Activated T-cell treated with anti-CD3 and anti-CD28 coated beads, Interleukin-2, amount 50 U/mL, for 72 hours (primary cell): ENCODE measurements at places on chromosomes 6 and 20.
A peak's percentile ranks its signal among the peaks of the same experiment; 100 is the strongest.

GRCh38 chr6:34393966-34394305, 1.5 kb upstream of the NUDT3 start:
- DNase-seq = no peak
- H3K36me3 ChIP-seq = peaks cover 1% of the 10 kb centered on the region
- peak overlapping the region; percentile 69 for H3K4me3 ChIP-seq
- no peak overlapping the region for H3K27ac ChIP-seq
- peaks cover 16% of the 10 kb centered on the region for H3K4me1 ChIP-seq
- H3K27me3 ChIP-seq = no peaks in the 10 kb centered on the region

- peak; percentile 8 for DNase-seq
- H3K4me1 ChIP-seq = peaks cover 26% of the 10 kb centered on the region
- no peak overlapping the region for H3K27ac ChIP-seq
- no peak overlapping the region for H3K4me3 ChIP-seq
- H3K36me3 ChIP-seq = no peaks in the 10 kb centered on the region
- no peaks in the 10 kb centered on the region for H3K27me3 ChIP-seq
Observed at GRCh38 chr6:134035823-134036296, 16.6 kb downstream of the SLC2A12 start.

DNA sequence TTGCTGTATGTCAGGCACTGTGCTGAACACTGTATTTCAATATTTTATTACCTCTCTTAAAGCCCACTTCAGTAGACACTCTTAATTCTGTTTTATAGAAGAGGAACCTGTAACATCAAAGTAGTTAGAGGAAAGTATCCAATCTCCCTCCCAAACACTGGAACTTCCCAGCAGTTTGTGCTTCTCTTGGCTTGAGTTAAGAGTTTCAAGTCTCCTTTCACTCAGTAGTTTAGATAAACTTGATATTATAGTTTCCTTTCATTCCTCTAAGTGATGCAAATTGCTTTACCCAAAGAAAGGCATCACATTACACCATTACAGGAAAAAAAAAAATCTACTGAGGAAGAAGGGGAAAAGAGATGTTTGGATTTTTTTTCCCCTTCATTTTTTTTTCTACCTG, 164.3 kb downstream of the TSHZ2 start:
- no peak for DNase-seq
- H3K4me3 ChIP-seq = no peak overlapping the region
- peaks cover 20% of the 10 kb centered on the region for H3K27me3 ChIP-seq
- peaks cover 37% of the 10 kb centered on the region for H3K4me1 ChIP-seq

DNA sequence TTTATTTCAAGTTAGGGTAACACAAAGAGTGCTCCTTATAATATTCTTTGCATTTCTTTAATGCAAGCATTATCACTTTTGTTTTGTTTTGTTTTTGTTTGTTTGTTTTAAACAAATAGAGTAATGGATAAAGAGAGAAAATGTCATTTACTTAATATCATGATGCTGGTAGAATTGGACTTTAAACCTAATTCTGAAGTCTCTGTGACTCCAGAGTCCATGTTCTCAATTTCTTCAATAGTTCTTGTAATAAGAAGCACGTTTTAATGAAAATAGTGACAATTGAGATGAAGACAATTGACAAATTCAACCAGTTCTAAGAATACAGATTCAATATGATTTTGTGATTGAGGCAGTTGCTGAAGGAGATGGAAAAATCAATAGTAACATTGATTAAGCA, 30.3 kb upstream of the MANEA start:
- DNase-seq = no peak
- no peaks in the 10 kb centered on the region for H3K36me3 ChIP-seq
- H3K27me3 ChIP-seq = no peaks in the 10 kb centered on the region
- H3K27ac ChIP-seq = no peak overlapping the region
- H3K4me1 ChIP-seq = no peaks in the 10 kb centered on the region
- no peak overlapping the region for H3K4me3 ChIP-seq

GRCh38 chr6:105153676-105154075, 26.1 kb downstream of the POPDC3 start:
- no peak overlapping the region for H3K4me3 ChIP-seq
- H3K27ac ChIP-seq = no peak overlapping the region
- no peaks in the 10 kb centered on the region for H3K36me3 ChIP-seq
- no peak for DNase-seq
- H3K4me1 ChIP-seq = no peaks in the 10 kb centered on the region

- no peak overlapping the region for H3K27ac ChIP-seq
- no peak for DNase-seq
- no peaks in the 10 kb centered on the region for H3K36me3 ChIP-seq
- H3K4me3 ChIP-seq = no peak overlapping the region
Observed at GRCh38 chr6:38187325-38187724, 367.8 kb downstream of the ZFAND3 start.

GRCh38 chr6:16420715-16421461, 182.5 kb downstream of the GMPR start:
- H3K27me3 ChIP-seq = no peaks in the 10 kb centered on the region
- DNase-seq = peak; percentile 61
- H3K4me3 ChIP-seq = peak overlapping the region; percentile 82
- peak overlapping the region; percentile 95 for H3K27ac ChIP-seq
- H3K36me3 ChIP-seq = no peaks in the 10 kb centered on the region
